ENCODE measurements at places on chromosomes 1 and 21. TPM values are rescaled to one million over a fixed set of nuclear protein-coding genes. Genes with fewer than 3 reads are reported as not detected.

DNA sequence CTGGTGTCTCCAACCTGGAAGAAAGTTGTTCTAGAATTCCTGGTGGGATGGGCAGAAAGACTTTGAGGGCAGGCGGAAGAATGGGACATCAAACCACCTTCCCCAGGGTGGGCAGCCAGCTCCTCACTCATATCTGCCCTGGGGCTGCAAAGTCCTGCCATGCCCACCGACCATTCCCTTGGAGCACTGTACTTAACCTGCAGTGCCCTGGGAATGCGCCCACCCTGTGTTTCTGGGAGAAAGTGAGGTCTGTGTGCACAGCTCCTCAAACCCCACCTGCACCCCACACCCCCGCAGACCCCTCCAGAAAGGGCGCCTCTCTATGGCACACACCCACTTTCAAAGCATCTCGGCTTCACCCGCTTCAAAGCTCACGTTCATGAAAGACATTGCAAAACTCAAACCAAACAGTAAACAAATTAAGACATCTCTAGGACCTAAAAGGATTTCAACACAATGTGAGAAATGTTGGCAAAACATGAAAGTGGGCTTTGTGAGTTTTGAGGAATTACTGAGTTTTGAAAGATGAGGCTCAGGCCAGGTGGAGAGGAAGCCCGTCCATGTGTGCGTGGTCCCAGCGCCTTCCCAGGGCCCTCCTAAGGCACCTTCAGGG is 25.1 kb downstream of the KRTAP10-1 start:
- no peak for DNase-seq

The PPP2R5A gene
- 14.2 TPM for polyA plus RNA-seq

DNA sequence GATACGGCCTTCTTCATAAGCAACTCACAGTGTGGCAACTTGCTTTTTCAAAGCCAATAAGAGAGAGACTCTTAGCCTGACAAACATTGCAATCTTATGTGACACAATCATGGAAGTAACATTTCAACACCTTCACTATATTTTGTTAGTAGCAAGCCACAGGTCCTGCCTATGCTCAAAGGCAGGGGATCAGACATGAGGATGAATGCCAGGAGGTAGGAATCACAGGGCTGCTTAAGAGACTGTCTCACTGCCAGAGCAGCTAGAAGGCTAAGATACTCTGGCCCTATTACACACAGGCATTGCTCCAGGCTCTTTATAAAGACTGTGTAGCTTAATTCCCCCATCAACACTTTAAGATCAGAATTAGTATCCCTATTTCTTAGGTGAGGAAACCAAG is 236.2 kb upstream of the KAZN start:
- peak; percentile 49 for DNase-seq

The OR10K1 gene
- polyA plus RNA-seq: not detected

The HRNR gene
- not detected for polyA plus RNA-seq

The ARTN gene
- polyA plus RNA-seq: not detected

DNA sequence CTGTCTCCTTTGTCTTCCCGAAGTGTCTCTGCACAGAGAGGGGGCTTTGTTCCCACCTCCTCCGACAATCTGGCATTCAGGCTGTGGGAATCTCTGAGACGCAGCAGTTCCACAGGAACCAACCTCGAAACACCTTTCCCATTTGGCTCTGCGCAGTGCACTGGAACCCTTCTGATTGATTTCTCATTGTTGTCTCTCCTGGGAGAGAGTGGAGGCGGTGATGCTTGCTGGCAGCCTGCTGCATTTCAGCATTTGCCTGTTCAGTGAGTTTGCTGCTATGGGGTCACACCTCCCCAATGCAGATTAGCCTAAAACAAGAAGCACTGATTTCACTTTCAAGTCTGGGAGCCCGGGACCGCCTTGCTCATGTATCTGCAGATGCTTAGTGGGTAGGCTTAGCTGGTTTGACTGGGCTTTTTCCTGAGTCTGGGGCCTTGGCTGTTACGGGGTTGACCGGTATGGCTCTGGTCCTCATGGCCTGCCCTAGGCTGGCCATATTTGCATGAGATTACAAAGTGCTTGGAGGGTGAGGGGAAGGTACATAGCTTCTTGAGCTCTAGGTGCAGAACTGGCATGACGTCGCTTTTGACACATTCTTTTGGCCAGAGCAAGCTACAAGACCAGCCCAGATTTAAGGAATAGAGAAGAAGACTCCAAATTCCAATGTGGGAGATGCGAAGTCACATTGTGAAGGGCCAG is 695.3 kb downstream of the PTPRU start:
- DNase-seq: no peak

GRCh38 chr1:231836227-231836893 is 209.8 kb downstream of the DISC1 start:
- DNase-seq: no peak

The GJA4 gene
- polyA plus RNA-seq: not detected

The VWA1 gene
- polyA plus RNA-seq: 0.60 TPM

The CCDC27 gene
- polyA plus RNA-seq: not detected

DNA sequence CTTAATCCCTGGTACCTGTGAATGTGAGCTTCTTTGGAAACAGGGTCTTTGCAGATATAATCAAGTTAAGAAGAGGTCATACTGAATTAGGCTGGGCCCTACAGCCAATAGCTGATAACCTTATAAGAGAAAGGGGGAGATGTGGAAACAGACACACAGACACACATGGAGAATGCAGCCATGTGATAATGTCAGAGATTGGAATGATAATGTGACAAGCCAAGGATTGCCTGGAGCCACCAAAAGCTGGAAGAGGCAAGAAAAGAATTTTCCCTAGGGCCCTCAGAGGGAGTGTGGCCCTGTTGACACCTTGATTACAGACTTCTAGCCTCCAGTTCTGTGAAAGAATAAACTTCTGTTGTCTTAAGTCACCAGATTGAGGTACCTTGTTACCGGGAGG is 114.5 kb upstream of the SOD1 start:
- no peak for DNase-seq

DNA sequence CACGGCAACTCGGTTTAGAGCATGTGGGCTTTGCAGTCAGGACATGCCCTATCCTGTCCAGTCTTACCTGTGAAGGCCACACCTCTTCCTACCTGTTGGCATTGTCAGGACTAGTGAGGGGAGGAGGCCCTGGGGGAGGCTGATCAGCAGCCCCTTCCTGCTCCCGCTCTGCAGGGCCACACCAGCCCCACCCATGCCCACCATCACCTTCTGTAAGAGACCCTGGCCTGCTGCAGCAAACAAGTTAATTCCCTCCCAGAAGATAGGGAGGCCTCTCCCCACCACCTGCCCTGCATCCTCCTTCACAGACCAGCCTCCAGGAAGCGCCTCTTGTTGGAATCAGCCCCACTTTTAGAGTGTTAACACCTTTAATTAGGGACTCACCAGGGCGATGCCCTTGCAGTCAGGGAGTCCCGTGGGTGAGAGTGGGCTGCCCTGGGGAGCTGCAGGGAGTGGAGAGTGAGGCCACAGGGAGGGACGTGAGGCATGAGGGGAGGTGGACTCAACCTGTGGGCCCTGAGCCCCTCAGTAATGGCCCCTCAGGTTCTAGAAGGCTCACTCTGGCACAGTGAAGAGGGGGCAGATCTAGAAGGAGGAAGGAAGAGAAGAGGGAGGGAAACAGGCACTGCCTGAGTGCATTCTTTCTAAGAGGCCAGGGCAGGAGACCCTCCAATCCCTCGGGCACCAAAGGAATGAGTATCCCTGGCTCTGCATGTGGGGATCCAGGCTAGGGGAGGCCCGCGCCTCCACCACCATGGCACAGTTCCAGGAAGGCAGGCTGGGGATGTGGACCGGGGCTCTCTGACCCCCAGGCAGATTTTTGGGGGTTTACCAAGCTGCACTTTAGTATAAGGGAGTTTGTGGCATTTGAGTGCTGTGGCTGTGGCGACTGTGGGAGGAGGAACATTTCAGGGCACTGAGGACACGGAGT is 8.2 kb downstream of the UMODL1 start:
- DNase-seq: no peak

GRCh38 chr1:45969866-45970265 is 162.6 kb downstream of the PIK3R3 start:
- DNase-seq: no peak

DNA sequence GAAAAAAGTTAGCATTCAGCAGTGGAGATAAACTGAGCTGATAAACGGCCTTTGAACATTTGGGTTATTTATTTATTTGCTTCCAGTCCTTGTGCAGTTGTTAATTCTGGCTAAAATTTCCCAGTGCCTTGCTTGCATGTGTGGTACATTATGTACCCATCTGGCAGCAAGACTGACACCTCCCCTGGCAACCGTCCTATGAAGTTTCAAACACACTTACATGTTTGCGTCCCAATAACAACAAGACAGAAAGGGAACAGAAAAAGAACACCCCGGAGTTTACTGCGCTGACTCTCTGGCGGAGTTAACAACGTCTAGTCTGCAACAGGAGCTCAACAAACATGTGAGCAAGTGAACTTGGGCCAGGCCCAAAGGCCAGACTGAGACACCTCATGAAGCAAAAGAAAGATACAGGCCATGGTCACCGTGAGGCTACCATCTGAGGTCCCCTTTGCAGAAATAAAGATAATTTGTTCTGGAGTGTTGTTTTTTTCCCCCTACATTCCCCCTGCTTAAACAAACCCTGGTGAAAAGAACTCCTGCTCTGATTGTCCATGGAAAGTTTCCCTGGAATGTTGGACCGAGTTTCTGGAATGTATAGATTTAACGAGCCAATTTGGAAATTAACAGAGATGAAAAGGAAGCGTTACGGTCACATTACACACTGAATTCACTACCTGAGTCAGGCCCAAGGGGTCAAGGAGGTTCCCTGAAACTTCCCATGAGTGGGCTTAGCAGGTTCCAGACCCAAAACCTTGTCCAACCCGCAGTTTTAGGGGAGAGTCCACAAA is 33.4 kb downstream of the TRABD2B start:
- peak; percentile 10 for DNase-seq

GRCh38 chr1:195898924-195899323 is 709.3 kb downstream of the KCNT2 start:
- no peak for DNase-seq

The DDR2 gene
- polyA plus RNA-seq: 96.1 TPM

The GJC2 gene
- 0.14 TPM for polyA plus RNA-seq

GRCh38 chr1:79950511-79950910 is 944.0 kb upstream of the ADGRL4 start:
- DNase-seq: no peak

The SLAMF7 gene
- polyA plus RNA-seq: not detected

GRCh38 chr1:32758795-32759430 is 56.3 kb upstream of the SYNC start:
- DNase-seq: no peak

The NUAK2 gene
- polyA plus RNA-seq: 3.8 TPM

DNA sequence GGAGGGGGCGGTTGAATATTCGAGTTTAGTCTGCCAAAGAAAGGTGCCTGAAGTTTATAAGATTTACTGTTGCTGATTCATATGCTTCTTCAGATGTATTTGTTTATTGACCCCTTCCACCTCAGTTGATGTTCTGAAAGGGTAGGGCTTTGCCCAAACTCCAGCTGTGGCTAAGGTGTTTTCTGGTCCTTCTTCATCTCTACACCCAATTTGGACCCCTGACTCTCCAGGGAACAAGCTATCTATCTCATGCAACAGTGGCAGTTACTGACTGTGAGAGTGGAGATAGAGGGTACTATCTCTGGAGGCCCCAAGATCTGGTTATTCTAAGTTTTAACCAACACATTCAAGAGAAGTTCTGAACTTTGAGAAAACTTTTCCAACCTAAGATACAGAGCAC is 12.6 kb upstream of the ALG14 start:
- DNase-seq: no peak

DNA sequence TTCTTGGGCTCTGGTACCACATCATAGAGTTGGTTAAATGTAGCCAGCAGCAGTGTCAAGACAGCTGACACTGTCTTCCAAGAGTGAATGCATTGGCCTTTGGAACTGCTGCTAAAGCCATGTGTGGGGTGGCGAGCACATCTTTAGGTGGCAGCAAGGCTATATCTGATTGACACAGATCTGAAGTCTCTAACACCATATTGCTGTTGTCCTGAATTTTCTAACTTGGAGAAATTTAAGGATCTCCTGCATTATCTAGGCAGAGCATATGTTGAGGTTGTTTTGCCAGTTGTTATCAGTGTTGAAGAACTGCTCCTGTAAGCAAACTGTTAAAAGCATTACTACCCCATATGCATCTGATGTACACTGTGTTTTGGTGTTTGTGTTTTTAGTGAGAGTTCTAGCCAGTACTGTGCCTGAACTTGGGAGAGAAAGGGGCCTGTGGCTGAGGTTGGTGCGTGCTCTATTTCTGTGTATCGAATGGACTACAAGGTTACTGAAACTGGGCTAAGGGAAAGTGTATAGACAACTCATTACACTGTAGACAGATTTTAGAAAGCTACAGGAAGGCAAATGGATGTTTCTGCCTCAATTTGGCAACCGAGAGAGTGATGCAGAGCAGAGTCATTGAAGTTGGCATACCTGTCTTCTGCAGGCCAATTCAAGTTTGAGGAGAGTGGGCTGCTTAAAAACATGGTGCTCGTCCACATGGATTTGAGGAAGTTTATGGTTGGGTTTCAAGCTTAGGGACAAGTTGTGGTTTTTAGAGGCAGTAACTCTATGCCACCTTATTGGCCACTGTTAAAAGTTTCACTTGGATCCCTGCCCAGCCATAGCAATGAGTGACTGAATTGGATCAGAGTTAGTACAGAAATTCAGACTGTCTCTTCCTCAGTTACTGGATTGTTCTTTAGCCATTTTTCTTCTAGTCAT is 16.9 kb downstream of the DYRK3 start:
- DNase-seq: peak; percentile 30

DNA sequence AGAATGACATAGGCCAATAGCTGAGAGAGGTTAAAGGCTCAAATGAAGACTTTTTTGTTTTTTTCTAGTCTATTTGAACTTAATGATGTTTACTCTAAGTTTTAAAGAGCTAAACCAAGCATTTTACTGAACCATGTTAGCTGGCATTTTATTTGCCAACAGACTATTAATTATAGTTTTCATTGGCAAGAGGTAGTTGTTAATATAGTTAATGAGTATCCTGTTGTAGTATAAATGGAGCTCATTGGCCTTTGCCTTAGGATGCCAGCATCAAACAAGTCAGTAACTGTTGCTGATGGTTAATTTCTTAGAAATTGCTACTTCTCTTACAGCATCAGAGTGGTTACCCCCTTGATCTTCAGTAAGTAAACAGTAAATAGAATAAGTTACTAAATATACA is 339.0 kb upstream of the B3GALT2 start:
- DNase-seq: no peak

The SPATA45 gene
- polyA plus RNA-seq: not detected

DNA sequence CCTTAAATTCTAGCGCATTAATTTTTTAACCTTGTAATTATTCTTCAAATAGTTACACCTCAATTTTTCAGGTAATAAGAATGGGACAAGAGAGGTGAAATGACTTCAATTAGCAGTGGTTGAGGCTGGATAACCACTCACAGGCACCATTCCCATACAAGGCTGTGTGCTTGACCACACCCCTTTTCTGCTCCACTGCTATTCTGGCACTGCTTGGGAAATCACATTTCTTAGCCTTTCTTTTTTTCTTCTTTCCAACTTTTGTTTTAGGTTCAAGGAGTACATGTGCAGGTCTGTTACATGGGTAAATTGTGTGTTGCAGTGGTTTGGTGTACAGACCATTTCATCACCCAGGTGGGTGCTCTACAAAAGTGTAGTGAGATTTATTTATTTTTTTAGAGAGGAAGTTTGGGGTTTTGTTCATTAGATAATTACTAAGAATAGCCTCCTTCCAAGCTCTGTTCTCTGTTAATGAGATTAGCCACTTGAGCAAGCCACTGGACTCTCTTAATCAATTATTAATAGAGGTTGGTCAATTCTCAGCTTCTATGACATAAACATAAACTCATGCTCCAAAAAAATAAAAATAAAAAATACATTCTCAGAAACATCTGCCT is 14.4 kb downstream of the ILDR2 start:
- no peak for DNase-seq

Measured in GM23248 (cell line).